ENCODE measurements at places on chromosomes 2 and 18.

- DNase-seq: no peak
Observed at GRCh38 chr2:14569294-14569693, 63.2 kb upstream of the LRATD1 start.

DNA sequence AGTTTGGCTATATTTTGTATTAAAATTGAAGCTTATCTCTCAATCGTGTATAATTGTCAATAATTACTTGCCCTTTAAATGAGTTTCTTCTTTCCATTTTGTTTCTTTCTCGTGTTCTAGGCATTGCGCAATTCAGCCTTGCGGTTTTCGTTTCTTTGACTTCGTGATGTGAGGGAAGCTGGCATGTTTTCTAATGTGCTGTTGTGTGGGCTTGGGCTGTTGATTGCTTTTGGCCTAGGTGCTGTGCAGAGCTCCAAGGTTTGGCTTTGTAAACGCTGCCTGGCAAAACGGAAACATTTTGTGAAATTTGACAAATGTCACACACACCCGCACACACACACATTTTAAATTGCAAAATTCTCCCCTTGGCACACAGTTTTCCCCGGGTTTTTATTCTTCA, 242.6 kb upstream of the TCF4 start:
- no peak for DNase-seq

DNA sequence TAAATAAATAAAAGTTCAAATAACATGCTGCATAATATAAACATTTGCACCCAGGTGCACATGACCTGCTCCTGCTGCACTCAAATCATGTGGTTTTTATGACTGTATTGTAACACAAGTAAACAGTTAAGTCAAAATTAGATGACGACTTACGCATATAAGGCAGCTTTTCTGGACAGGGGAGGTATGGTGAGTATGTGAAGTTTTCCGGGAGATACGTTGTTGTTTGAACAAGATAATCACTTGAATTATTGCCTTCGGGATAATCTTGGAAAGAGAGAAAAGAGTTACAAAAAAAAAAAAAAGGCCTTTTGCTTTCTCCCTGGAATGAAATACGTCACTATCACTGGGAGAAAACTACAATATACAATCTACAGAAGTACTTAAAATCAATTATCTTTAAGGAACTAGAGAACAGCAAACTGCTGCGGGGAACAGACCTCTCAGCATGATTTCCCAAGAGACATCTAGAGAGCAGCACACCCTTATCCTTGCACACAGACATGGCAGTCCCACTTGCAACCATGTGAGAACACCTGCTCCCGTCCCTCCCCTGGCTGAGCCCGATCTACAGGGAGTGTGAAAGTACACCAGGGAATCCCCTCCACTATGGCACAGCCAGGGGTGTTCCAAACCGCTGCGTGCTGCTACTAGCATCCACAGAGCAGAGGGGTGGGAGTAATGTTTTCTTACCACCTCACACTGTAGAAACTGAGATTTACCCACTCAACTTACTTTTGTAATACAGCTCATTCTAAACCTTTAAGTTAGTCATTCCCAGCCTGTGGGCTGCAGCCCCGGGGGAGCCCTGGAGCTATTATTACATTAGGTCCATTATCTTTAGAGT, 26.3 kb downstream of the B4GALT6 start:
- DNase-seq: peak; percentile 64

GRCh38 chr2:96501471-96501874, 3.7 kb downstream of the NEURL3 start:
- peak; percentile 21 for DNase-seq

- DNase-seq: no peak
Observed at GRCh38 chr2:230887342-230887741, 22.6 kb downstream of the ITM2C start.

DNA sequence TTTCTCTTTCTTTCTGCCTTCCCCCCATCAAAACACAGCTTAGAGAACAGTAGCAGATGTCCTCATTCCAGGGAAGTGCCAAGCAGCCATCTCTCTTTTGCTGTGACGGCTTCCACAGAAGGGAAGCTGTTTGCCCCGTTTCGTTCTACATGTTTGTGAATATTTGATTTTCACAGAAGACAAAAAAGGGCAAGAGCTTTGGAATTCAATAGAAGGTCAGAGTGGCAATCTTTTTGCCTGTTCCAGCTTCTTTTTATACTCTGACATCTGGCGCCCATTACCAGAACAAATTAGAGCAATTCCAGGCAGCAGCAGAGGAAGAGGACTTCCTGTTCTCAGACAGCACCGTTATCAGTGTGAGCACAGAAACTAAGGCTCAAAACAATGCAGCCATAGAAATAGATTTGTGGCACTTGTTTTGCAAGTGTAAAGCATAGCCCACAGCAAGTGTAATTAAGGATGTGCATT, 79.0 kb upstream of the CDH19 start:
- no peak for DNase-seq

DNA sequence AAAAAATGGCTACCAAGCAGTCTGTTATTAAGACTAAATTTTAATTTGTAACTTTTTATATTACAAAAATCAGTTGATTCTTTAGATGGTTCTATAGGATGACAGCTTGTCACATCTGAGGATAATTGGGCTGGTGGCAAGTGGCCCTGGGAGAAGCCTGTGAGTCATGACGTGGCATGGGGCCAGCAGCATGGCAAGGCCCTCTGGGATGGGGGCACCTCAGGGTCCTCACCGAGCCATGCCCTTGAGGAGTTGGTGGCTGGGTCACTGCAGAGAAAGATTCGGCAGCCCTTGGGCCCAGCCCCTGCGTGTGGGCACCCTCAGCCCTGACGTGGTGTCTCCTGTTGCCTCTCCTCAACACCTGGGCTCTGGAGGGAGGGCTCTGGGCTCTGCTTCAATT, 49.7 kb downstream of the STK25 start:
- DNase-seq: no peak

DNA sequence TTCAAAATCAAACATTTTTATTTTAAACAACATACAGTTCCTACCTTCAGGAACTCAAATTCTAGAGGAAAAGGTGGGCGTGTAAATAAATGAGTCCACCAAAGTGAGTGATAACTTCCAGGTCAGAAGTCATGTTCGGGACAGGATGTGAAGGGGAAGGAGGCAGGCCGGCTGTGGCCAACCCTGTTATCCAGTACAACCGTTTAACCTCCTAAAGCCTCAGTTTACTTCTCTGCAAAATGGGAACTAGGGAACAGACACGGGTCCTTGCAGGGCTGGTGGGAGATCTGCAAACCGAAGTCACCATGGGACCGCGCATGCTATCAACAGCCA, 373 bp downstream of the EIPR1 start:
- peak; percentile 48 for DNase-seq

- DNase-seq: no peak
Observed at GRCh38 chr18:42185486-42185885, 230.5 kb downstream of the PIK3C3 start.

DNA sequence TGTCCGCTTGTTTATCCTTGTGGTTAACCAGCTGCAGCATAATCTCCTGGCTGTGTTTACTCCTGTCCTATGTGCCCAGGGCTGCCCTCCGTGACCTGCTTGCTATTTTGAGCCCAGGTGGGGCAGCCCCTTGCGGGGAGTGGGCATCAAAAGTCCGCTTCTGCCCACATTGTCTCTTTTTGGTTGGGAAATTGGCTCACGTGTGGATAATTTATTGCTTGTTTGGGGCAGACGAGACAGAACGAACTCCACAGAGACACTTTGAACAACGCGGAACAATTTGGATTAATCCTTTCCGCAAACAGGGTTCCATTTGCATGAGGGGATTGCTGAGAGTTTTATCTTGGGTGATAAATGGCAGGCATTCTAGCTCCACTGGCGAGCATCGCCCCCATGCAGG, 8.1 kb upstream of the CXCR4 start:
- DNase-seq: no peak

GRCh38 chr2:47508641-47509040, 105.7 kb downstream of the MSH2 start:
- no peak for DNase-seq

GRCh38 chr2:154133823-154134222, 262.1 kb downstream of the GALNT13 start:
- no peak for DNase-seq

DNA sequence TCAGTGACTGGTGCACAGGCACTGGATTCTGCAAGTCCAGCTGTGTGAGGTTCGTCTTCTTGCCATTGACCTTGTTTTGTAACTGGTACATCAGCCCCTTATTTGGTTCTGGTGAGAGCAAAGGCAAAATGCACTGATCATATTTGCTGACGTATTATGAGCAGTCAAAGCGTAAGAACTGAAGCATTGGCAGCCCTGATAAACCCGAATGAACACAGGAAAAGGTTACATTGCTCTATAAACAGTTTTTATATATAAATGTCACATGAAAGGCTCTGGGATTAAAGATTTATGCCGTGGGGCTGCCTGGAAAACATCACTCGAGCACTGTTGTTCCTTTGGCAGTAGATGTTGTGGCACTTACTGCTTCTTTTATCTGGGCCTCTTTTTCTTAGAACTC, 167.9 kb downstream of the IRS1 start:
- DNase-seq: no peak

GRCh38 chr2:223545830-223546229, 56.3 kb downstream of the SCG2 start:
- no peak for DNase-seq

DNA sequence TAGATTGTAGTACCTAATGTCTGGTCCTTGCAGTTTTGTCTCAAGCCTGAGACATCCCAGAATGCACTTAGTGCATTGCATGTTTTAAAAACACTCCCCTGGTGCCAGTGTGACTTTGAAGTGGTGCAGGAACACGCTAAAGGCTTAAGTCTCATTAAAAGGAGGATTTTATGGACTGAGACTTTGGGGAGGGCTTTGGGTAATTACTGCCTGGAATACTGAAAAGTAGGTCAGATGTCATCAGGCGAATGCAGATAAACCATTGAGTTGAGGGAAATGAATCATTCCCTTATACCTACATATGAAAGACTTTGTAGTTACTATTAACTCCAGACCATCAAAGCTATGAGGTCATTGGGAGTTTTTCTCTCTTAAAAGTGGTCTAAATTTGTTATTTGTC, 3.0 kb upstream of the OSBPL1A start:
- no peak for DNase-seq

DNA sequence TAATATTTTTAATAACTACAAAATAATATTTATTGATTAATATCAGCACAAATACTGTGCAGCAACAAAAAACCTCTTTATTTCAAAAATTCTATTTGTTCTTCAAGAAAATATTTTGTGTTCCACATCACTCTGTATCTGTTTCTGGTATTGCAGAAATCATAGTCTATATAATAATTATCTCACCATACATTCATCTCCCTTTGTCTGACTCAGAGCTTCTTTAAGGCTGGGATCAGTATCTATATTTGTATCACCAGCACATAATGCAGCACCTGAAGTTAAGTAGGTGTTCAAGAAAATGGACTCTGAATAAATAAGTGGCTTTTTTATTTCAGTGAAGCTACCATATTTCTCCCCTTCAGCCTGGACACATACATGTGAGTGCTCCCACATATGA, 1.6 kb upstream of the MARCHF4 start:
- DNase-seq: no peak

DNA sequence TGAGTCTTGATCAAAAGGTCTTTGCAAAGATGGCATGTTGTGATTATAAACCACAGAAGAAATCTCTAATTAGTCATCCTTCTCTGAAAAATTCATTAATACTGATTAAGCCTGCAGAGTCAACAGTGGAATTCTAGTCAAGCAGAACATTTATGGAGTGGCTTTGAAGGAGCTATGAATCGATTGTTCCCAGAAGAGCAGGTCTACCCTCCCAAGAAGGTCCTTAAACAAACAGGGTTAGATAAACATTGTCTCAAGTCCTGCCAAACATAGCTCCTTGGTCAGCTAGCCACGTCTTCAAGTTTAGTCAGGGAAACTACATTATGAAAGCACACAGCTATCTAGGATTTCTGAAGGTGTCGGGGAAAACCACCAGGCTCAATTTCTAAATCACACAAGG, 88.9 kb downstream of the ITGA4 start:
- no peak for DNase-seq

DNA sequence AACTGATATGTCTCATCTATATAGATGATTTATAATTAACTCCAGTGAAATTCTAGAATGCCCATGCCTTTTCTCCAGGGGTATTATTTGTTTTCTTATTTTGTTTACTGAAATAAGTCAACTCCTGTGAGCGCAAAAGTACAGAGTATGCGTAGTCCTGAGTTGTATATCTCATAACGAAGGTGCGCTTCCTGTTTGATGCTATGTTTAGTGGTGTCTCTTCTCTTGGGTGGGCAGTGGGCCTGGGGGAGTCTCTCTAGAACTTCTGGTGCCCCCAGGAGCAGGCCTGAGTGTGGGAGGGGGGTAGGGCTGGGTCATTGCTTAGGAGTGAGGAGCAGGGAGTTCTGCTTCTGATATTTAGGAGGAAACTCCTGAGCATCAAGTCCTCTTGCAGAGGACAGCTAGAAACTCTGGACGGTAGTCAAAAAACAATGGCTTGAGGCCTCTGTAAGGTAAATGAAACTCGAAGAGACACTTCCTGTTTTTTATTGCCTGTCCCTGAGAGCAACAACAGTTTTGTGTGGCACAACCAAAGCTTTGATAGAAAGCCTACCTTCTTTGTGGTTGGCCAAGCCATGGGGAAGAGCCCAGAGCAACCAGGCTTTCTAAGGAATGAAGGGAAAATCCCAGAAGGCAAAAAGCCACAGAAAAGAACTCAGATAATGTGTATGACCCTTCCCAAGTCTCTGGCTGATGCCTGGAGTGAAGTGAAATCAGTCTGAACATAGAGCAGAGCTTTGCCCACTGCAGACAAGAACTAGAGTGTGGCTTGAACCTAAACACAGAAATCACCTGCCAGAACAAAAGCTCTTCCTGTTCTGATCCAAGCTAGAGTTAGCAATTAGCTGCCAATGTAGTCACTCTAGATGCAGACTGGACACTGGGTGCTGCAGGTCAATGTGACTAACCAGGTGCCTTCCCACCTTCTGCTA, 8.5 kb upstream of the SP140L start:
- no peak for DNase-seq

GRCh38 chr2:120817956-120818325, 82.3 kb downstream of the GLI2 start:
- DNase-seq: no peak

- DNase-seq: no peak
Observed at GRCh38 chr18:49112664-49113063, 161.9 kb upstream of the SMAD7 start.

GRCh38 chr2:150482667-150483400, 4.6 kb downstream of the RND3 start:
- no peak for DNase-seq

DNA sequence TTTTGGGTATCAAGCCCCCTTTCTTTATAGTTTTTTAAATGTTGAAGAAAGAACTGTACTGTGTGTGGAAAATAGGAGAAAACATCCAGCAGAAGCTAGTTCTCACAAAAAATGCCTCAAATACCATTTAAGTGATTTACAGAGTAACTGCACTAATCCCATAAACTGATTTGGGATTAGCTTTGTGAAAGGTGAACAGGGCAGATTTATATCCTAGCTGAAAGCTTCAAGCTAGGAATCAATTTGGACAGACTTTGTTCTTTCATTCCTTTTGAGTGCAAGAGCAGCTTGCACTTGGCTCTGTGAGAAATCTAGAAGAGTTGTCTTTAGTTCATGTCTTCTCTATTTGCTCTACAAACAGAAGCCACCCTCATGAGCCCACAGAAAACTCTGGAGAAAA, 183.9 kb upstream of the VRK2 start:
- DNase-seq: no peak
